Osteoblast (primary cell): ENCODE measurements at places on chromosomes 16 and 17. TPM values are rescaled to one million over a fixed set of nuclear protein-coding genes. Genes with fewer than 3 reads are reported as not detected.

GRCh38 chr16:71352466-71352865 is 6.1 kb upstream of the CALB2 start:
- no peak for DNase-seq

GRCh38 chr16:30009990-30010843 is 610 bp downstream of the DOC2A start:
- peak; percentile 89 for DNase-seq

DNA sequence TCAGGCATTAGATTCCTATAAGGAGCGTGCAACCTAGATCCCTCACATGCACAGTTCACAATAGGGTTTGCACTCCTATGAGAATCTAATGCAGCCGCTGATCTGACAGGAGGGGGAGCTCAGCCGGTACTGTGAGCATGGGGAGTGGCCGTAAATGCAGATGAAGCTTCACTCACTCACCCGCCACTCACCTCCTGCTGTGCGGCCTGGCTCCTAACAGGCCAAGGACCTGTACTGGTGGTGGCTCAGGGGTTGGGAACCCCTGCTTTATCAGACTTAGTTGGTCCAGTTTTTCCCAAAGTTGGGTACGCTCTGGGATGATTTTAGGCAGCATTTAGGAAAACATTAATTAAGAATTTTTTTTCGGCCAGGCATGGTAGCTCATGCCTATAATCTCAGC is 103.8 kb downstream of the MARF1 start:
- no peak for DNase-seq

GRCh38 chr16:88073201-88073721 is 122.0 kb downstream of the BANP start:
- DNase-seq, result no peak

DNA sequence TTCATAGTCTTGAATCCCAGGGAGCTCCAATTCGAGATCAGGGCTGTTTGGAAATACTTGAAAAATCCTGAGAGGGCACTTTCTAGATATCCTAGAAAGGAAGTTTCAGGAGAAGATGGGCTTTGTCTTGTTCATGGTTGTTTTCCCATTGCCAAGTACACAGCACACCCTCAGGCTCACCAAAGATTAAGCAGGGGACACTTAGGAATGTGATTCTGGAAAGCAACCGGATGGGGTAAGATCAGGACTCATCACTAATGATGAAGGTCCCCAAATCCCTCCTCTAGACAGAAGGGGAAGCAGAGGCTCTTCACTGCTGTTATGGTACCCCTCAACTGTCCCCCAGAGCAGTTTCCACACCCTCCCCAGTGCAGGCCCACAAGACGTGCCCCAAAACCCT is 40.7 kb downstream of the VAC14 start:
- no peak for DNase-seq

GRCh38 chr17:76268991-76269981 is 4.1 kb downstream of the UBALD2 start:
- DNase-seq, result peak; percentile 67

DNA sequence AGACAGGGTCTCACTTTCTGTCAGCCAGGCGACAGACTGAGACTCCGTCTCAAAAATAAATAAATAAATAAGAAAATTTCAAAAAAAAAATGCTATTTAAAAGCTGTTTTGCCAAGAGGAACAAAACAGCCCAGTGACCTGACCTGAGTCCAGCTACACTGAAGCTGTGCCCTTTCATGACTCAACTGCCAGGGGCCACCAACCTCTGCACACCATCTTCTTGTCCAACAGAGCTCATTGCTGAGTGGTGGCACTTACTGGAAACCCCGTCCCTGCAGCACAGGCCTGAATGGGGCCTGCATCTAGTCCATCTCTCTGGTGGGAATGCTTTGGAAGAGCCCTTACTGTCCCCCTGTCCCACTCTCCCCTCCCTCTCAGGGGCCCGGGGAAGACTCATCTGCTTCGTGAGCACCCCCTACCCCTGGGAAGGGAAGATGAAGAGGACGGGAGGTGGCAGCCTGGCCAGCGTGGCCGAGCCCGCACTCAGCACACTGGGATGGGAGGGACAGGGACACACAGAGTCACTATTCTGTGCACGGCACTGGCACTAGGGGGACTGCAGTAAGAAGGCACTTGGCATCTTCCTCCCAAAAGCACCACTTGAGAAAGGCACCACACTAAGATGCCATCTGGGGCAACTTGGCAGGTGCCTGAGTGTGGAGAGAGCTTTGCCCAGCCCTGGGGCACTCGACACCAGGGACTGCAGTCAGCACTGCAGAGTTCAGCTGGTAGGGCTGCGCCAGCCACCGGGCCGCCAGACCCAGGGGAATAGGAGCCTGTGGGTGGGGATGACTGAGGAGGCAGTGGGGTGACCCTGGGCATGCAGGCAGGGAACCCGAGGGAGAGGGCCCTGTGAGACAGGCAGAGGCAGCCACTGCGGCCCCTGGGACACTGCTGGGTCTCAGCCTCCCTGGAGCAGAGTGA is 13.5 kb downstream of the FBXO31 start:
- no peak for DNase-seq

- no peak for DNase-seq
Measured at GRCh38 chr16:20242568-20243255, 84.6 kb downstream of the GP2 start.

DNA sequence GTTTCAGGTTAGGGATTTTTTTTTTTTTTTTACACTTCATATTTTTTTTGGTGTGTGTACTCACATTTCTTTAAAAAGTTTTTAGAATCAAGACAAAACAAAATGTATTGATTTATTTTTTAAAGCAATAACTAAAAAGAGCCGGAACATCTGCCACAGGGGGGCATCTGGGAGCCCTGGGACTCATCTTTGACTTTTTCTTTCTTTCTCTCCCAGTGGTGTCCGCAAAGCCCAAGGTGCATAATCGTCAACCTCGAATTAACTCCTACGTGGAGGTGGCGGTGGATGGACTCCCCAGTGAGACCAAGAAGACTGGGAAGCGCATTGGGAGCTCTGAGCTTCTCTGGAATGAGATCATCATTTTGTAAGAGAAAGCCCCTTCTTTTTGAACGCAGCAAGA is 36.3 kb downstream of the WWP2 start:
- peak; percentile 65 for DNase-seq

- DNase-seq, result no peak
Measured at GRCh38 chr17:39937447-39937846, 9.9 kb downstream of the LRRC3C start.

DNA sequence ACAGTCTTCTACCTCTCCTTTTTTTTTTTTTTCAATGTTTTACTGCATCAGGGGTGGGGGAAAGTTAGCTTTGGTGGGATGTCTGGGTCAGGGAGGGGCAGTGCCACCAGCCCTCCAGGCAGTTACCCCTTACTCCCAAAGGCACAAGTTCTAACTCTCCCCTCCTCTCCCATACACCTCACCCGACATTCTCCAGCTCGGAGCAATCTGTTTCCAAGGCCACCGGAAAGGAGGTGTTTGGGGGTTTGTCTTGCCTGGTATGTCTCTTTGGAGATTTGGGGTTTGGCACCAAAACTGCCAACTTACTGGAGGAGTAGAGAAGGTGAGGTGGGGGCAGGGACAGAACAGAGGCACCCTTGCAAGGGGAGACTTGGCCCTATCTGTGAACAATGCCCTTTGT is 4.7 kb downstream of the DLX3 start:
- peak; percentile 57 for DNase-seq

- no peak for DNase-seq
Measured at GRCh38 chr16:59635674-59636073, 901.6 kb upstream of the GOT2 start.

DNA sequence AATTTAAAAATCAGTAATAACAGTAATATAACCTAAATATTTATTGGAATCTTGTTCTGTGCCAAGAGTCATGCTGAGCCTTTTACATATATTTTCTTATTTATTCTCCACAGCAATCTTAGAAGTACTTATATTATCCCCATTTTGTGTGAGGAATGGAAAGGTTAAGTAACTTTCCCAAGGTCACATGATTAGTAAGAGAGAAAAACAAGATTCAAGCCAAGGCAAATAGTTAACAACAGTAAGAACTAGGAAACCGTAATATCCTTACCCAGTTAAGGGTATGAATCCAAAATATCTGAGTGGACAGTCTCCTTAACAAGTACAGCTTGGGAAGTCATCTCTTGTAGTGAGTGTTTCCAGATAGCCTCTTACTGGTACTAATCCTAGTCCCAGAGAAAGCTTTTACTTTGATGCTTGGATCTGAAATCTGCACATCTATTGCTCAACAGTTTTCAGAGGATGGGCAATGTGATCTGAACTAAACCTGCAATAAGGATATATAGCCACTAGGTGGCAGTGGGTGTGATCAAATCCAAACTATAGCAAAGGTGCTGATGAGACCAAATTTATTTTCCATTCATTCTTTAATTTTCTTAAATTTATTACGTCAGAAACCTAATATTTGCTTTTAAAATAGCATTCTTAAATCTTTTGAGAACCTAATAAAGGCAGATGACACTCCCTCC is 23.3 kb downstream of the SHISA6 start:
- DNase-seq, result no peak

- peak; percentile 98 for DNase-seq
Measured at GRCh38 chr17:7889166-7889955, 772 bp downstream of the CHD3 start.

DNA sequence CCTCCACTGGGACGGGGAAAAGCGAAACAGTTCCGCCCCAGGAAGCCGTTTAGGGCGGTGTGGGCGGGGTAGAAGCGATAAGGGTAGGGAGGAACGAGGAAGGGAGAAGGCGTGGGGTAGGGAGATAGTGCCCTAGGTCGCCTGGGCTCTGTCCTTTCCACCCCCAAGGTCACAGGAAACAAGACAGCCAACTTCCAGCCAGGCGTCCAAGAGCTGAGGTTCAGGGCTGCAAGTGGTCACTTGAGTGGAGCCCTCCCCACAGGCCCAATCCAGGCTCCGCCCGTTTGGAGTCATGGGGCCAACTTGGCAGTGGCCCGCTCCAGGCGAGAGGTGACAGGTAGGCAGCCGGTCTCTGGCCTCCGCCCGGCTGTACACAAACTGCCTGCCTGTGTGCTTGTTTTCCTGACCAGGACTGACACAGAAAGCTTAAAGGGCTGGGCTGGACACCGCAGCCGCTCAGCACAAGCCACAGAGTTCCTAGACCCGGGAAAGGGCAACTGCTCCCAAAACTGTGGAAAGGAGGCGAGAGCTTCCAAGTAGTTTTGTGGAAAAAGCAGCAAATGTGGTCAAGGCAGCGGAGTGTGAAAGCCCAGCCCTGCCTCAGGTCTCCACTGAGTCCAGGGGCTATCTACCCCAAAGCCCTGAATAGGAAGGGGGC is at the start of gene RILP:
Gene RILP, minus strand, starts transcription at position 23 of the 658 bp plus-strand sequence. CDS start 62 bp downstream, outside the sequence.
- peak; percentile 88 for DNase-seq

- DNase-seq, result no peak
Measured at GRCh38 chr17:81151278-81151677, 14.0 kb upstream of the PVALEF start.

GRCh38 chr17:64245218-64246145 is 17.6 kb downstream of the TEX2 start:
- DNase-seq, result peak; percentile 71

DNA sequence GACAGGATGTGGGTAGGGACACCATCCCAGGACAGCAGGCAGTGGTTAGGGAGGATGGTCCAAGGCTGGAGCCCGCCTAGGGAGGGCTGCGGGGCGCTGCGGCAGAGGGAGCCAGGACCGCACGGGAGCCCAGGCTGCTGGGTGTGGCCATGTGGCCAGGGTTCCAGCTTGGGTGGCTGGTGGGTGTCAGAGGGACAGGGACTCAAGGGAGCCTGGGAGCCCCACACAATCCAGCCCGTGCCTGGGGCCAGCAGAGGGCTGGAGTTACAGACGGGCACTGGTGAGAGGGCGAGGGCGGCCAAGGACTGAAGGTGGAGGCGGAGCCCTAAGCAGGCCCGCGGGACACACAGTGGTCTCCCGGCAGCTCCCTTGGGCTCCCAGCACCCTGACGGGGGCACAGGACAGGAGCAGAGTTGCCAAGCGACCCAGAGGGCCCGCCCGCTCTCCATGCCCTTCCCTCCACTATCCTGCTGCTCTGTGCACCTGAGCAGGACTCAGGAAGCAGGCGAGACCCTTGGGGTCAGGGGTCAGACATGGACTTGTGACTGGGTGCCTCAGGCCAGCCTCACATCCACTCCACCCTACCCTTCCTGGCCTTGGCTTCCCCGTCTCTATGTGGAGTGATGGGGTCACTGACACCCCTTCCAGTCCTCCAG is 7.1 kb downstream of the MRPL28 start:
- peak; percentile 90 for DNase-seq

DNA sequence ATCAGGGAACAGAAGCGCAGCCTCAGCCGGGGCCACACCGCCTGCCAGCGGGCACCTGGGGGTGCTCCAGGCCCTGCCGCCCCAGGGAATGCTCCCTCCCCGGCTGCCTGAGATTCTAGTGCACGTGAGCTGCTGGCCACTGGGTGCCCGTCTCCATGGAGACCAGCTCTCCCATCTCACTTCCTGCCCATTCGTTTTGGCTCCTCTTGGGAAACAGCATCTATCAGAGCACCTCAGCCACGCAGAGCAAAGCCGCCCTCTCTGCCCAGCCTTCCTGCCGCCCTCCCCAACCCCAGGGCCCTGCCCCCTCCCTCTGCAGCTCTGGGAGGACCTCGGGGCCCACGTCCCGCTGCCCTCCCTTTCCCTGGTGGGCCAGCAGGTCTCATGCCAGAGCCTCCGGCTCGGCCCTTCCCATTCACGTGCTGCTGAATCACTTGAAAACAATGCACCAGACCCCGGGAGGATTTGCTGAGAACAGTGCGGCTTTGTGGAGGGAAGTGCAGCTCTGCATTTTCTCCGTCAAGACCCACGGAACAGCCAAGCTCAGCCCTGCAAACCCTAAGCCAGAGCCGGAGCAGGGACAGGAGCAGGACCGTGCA is 19.4 kb downstream of the CEP295NL start:
- peak; percentile 99 for DNase-seq

- no peak for DNase-seq
Measured at GRCh38 chr16:53982631-53983042, 278.7 kb downstream of the FTO start.

- DNase-seq, result no peak
Measured at GRCh38 chr16:79703066-79703465, 102.5 kb upstream of the MAF start.

The TOM1L1 gene
- 40.2 and 44.2 TPM in 2 replicates for total RNA-seq

The CISD3 gene
- 3.5 and 3.6 TPM in 2 replicates for total RNA-seq

The TMEM95 gene
- total RNA-seq, result not detected in 2 replicates

The TNFRSF17 gene
- not detected in 2 replicates for total RNA-seq

The CNGB1 gene
- total RNA-seq, result not detected in 2 replicates

The CDT1 gene
- 2.9 TPM in 2 replicates for total RNA-seq

The CDH15 gene
- 1.5 and 2.2 TPM in 2 replicates for total RNA-seq

The PRSS33 gene
- total RNA-seq, result not detected in 2 replicates

The HLF gene
- total RNA-seq, result under 0.01 TPM in 2 replicates

The CCL2 gene
- total RNA-seq, result 56.3 and 70.9 TPM in 2 replicates

The CIAO3 gene
- 32.2 and 35.1 TPM in 2 replicates for total RNA-seq
